Gastrocnemius medialis (tissue), 4 donors: ENCODE measurements at places on chromosomes 13 and 19.

- H3K27me3 ChIP-seq: no peaks in the 10 kb centered on the region
- H3K4me3 ChIP-seq: no peak overlapping the region
- no peak for DNase-seq
- H3K27ac ChIP-seq: no peak overlapping the region
Observed at GRCh38 chr13:44795176-44795575, 194.1 kb downstream of the NUFIP1 start.

DNA sequence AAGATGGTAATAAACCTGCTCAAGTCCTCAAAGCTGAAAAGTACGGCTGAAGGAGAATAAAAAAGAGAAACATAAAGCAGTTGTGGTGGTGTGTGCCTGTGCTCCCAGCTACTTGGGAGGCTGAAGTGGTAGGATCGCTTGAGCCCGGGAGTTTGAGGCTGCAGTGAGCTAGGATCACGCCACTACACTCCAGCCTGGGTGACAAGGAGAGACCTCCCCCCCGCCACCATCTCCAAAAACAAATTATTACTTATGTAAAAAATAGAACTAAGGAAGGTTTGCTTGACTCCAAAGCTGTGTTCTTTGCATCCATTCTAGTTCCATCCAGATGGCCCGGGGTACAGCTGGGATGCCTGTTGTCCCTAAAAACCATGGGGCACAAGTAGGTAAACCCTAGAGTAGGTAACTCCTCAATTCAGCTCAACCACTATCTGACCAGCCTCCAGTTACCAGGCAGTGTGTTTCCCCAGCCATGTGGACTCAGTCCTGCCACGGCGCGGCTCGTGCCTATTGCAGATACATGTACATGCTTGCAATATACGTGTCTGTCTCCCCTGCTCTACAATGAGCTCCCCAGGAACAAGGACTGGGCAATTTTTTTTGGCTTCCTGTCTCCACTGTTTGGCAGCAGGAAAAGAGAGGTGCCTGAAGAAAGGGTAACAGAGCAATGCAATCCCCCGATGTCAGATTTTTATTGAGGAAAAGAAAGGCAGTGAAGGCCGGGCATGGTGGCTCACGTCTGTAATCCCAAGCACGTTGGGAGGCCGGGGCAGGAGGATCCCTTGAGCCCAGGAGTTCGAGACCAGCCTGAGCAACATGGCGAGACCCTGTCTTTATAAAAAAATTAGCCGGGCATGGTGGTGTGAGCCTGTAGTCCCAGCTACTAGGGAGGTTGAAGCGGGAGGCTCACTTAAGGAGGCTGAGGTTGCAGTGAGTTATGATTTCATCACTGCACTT, 101.3 kb downstream of the GNG7 start:
- no peak overlapping the region for H3K27ac ChIP-seq
- no peak overlapping the region for H3K4me3 ChIP-seq
- no peaks in the 10 kb centered on the region for H3K36me3 ChIP-seq
- DNase-seq: no peak
- peaks cover 6% of the 10 kb centered on the region for H3K4me1 ChIP-seq

DNA sequence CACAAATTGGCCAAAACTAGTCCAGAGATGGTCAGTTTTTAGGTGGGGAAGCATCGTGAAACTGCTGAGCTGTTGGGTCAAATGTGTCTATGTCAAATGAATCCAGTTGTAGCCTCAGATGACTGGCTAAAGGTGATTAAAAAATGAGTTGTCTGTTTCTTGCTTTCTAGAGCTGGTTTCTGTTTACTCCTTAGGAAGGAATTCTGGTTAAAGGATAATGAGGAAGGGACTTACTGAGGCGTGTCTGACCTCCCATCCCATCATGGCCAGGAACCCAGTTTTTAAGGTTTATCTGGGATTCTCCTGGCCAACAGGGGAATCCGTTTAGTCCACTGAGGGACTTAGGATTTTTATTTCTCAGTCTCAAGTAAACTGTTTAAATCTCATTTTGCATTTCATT, 256.5 kb downstream of the UQCRFS1 start:
- DNase-seq: no peak
- H3K36me3 ChIP-seq: no peaks in the 10 kb centered on the region
- no peaks in the 10 kb centered on the region for H3K27me3 ChIP-seq
- H3K4me1 ChIP-seq: no peaks in the 10 kb centered on the region

GRCh38 chr13:106350208-106350607, 185.3 kb downstream of the EFNB2 start:
- no peaks in the 10 kb centered on the region for H3K36me3 ChIP-seq
- H3K4me3 ChIP-seq: no peak overlapping the region
- no peak for DNase-seq
- H3K27ac ChIP-seq: no peak overlapping the region

- peaks cover 8% of the 10 kb centered on the region for H3K36me3 ChIP-seq
- peaks cover 16% of the 10 kb centered on the region for H3K4me1 ChIP-seq
- H3K27me3 ChIP-seq: no peaks in the 10 kb centered on the region
- DNase-seq: no peak
Observed at GRCh38 chr19:12162513-12162881, 399 bp upstream of the ZNF136 start.

DNA sequence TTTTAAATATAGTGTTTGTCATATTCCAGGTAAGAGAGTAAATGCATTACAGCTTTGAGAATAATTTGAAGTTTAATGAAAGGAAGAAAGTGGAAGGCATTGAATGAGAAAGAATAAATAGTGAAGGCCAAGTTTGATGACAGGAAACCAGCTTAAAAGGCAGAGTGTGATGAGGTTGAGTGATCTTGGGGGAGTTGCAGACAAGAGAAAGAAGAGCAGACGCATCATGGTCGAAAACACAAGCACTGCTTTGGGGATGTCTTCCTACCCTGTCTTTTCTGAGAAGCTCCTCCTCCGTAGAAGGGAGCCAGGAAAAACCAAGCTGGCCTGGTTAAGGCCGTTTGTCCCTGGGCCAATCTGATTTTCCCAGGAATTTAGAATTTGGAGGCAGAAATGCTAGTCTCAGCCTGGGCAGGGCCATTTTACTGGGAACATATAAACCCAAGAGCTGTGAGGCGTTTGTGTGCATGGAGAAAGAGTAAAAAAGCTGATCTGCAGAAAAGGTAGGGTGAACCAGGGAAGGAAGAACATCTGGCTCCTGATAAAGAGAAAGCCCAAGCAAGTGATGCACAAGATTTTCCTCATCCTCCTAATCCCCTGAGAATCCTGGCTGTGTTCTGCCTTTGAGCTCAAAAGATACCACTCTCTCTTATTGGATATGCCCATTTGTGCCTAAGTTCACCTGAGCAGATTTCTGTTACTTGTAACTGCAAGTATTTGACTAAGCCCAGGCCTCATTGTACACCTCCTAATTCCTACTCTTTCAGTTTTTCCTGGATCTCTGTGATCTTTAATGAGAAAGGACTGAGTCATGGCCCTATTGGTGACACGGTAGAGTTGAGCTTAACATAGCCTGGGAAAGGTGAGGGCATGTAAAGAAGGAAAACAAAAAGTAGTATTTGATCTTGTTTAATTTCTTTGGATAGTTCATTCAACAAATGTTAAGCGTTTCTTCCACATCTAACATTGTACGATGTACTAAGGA, 80.0 kb downstream of the WDFY2 start:
- H3K4me3 ChIP-seq: no peak overlapping the region
- H3K36me3 ChIP-seq: no peaks in the 10 kb centered on the region
- DNase-seq: no peak
- no peak overlapping the region for H3K27ac ChIP-seq
- H3K27me3 ChIP-seq: no peaks in the 10 kb centered on the region

DNA sequence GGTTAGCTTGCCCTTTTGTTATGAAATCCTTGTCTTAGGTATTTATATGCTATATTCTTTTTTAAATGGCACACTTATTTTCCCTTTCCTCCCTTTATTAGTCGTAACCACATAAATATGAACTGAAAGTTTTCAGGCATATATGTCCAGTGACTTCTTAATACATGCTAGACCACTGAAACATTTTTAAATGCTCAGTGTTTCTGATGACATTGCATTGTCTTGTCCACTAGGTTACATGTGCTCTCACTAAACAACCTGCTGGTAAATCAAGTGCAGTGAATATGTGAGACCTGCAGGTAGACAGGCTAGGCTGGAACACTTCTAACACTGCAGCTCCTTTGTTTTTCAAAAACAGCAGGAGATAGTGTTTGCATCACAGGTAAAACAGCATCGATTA, 332.6 kb upstream of the DACH1 start:
- H3K4me3 ChIP-seq: no peak overlapping the region
- DNase-seq: no peak
- no peaks in the 10 kb centered on the region for H3K27me3 ChIP-seq
- no peaks in the 10 kb centered on the region for H3K4me1 ChIP-seq

GRCh38 chr13:32917504-32917903, 98.7 kb upstream of the KL start:
- H3K36me3 ChIP-seq: no peaks in the 10 kb centered on the region
- DNase-seq: no peak
- no peak overlapping the region for H3K4me3 ChIP-seq
- no peak overlapping the region for H3K27ac ChIP-seq

DNA sequence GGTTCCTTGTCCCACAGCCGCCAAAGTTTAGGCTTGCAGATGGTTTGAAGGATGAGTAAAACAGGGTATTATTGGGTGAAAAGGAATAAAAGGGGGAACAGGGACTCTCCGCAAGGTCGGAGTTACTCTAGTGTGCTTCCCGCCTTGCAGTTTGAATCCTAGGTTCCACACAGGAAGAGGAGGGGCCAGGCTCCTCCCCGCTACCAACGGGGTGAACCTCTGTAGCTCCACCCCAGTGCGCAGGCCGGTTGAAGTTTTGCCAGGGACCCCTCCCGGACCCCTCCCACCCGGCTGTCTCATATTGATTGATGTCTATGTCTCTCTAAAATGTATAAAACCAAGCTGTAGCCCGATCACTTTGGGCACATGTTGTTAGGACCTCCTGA, 11.6 kb upstream of the GTF2F2 start:
- DNase-seq: no peak
- H3K27ac ChIP-seq: no peak overlapping the region
- no peaks in the 10 kb centered on the region for H3K27me3 ChIP-seq
- H3K4me1 ChIP-seq: no peaks in the 10 kb centered on the region
- H3K36me3 ChIP-seq: no peaks in the 10 kb centered on the region
- no peak overlapping the region for H3K4me3 ChIP-seq
